ENCODE measurements at places on chromosomes 4 and X. TPM values are rescaled to one million over a fixed set of nuclear protein-coding genes. Genes with fewer than 3 reads are reported as not detected.

VCX3B gene
- not detected for total RNA-seq

GRCh38 chrX:39439906-39440798 is 638.9 kb downstream of the MID1IP1 start:
- H3K4me1 ChIP-seq: peaks cover 12% of the 10 kb centered on the region
- no peak overlapping the region for H3K4me3 ChIP-seq
- no peak for DNase-seq
- H3K36me3 ChIP-seq: no peaks in the 10 kb centered on the region

COL25A1 gene
- not detected for total RNA-seq

DNA sequence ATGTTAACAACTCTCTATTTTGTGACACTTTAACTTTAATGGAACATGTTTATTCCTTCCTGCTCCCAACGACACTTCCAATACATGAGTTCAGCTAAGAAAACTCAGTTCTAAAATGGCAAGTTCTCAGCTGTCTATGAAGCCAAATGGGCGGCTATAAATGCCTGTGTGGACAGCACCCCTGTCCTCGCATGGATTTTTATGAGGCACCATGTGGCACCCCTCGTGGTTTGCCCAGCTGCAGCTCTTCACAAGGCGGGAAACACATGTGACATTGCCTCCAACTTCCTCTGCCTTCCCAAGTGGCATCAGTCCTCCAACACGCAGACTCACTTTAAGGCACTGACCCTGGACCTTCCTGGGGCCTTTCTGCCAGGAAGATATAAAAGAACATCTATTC is 48.0 kb downstream of the SH3RF1 start:
- H3K27me3 ChIP-seq: no peaks in the 10 kb centered on the region
- no peak overlapping the region for H3K4me3 ChIP-seq
- no peaks in the 10 kb centered on the region for H3K36me3 ChIP-seq
- no peaks in the 10 kb centered on the region for H3K4me1 ChIP-seq

DNA sequence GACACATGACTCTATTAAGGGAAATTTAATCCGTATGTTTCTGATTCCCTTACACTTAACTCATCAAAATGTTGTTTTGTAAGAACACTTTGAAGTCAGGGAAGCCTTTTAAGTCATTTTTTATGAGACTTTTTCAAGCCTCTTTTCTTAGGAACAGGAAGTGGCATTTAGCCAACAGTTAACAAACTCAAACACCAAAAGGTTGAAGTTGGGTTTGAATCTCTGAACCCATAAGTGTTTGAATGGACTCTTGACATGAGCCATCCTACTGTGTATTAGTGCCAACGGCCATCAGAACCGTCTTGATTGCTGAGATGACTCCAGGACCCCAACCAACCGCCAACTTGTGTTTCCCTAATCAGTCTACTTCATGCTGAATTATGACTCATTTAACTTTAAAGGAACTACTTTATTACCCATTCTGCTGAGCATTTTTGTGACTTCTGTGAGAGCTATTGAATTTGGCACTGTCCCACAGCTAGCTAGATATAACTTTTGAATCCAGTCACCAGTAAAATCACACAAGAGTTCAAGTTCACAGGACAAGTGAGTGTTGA is 209.1 kb upstream of the FAT1 start:
- no peak overlapping the region for H3K4me3 ChIP-seq
- no peak overlapping the region for H3K27ac ChIP-seq
- DNase-seq: no peak
- H3K36me3 ChIP-seq: no peaks in the 10 kb centered on the region
- H3K27me3 ChIP-seq: no peaks in the 10 kb centered on the region

GRCh38 chr4:9384126-9384525 is 21.2 kb downstream of the USP17L30 start:
- no peak overlapping the region for H3K4me3 ChIP-seq
- peaks cover 4% of the 10 kb centered on the region for H3K4me1 ChIP-seq
- H3K27me3 ChIP-seq: no peaks in the 10 kb centered on the region
- no peak for DNase-seq
- no peak overlapping the region for H3K27ac ChIP-seq

ADH5 gene
- 52.0 TPM for total RNA-seq

HPGDS gene
- not detected for total RNA-seq

SPINK2 gene
- total RNA-seq: 5.2 TPM

TLR3 gene
- 0.47 TPM for total RNA-seq

- H3K4me1 ChIP-seq: no peaks in the 10 kb centered on the region
- H3K4me3 ChIP-seq: no peak overlapping the region
- no peaks in the 10 kb centered on the region for H3K36me3 ChIP-seq
- no peaks in the 10 kb centered on the region for H3K27me3 ChIP-seq
- DNase-seq: no peak
These were observed 94.3 kb downstream of the TEX13A start for GRCh38 chrX:105126201-105126600.

- no peaks in the 10 kb centered on the region for H3K27me3 ChIP-seq
- no peaks in the 10 kb centered on the region for H3K36me3 ChIP-seq
- H3K27ac ChIP-seq: no peak overlapping the region
- no peak for DNase-seq
- no peak overlapping the region for H3K4me3 ChIP-seq
These were observed 10.6 kb downstream of the C4orf54 start for GRCh38 chr4:99647071-99647470.

GRCh38 chr4:62531731-62532130 is 1331.6 kb downstream of the ADGRL3 start:
- no peaks in the 10 kb centered on the region for H3K27me3 ChIP-seq
- no peak overlapping the region for H3K4me3 ChIP-seq
- DNase-seq: no peak
- H3K36me3 ChIP-seq: no peaks in the 10 kb centered on the region

DNA sequence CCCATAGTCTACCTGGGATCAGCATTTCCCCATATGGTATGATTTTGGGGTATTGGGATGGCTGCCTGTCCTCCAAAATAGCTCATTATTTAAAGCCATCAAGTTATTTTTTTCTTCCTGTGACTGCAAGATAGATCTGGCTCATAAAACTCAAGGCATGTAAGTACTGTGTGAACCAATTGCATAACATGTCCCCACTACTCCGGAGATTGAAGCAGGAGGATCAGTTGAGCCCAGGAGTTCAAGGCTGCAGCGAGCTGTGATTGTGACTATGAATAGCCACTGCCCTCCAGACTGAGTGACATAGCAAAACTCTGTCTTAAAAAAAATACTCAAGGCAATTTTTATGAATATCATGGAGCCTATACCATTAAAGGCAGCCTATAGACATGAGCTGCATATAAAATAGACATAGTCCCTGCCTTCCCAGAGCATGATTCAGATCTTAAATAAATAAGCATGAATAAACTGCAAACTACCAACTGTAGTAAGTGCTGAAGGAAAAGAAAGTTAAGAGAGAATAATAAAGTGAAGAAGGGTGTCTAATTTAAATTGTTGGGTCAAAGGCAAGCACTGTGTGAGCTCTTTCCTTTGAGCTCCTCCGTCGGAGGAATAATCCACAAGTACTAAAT is 16.9 kb upstream of the MMAA start:
- H3K36me3 ChIP-seq: no peaks in the 10 kb centered on the region
- no peak for DNase-seq
- H3K27ac ChIP-seq: no peak overlapping the region

PCDH11X gene
- total RNA-seq: not detected

GRCh38 chr4:105970371-105970770 is 75.1 kb downstream of the NPNT start:
- no peak overlapping the region for H3K27ac ChIP-seq
- H3K4me1 ChIP-seq: no peaks in the 10 kb centered on the region
- no peak overlapping the region for H3K4me3 ChIP-seq
- DNase-seq: no peak
- no peaks in the 10 kb centered on the region for H3K27me3 ChIP-seq
- no peaks in the 10 kb centered on the region for H3K36me3 ChIP-seq

DNA sequence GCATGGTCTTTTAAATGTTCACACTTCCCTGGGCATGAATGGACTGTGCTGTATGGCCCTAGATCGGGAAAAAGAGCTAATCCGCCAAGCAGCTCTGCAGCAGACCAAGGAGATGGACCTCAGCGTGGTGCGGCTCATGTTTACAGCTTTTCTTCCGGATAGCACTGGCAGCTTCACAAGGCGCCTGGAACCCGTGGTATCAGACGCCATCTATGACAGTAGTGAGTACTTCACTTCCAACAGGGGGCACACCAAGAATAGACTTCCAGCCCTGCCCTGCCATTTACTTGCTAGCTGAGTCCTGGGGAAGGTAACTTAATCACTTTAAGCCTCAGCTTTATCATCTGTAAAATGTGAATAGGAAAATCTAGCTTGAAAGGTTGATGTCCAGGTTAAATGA is 77.7 kb downstream of the NFKB1 start:
- peaks cover 66% of the 10 kb centered on the region for H3K36me3 ChIP-seq
- H3K27ac ChIP-seq: no peak overlapping the region
- peaks cover 14% of the 10 kb centered on the region for H3K4me1 ChIP-seq
- no peaks in the 10 kb centered on the region for H3K27me3 ChIP-seq

ARMCX1 gene
- 0.66 TPM for total RNA-seq

GLRA3 gene
- total RNA-seq: not detected

- H3K4me1 ChIP-seq: peaks cover 6% of the 10 kb centered on the region
- no peaks in the 10 kb centered on the region for H3K36me3 ChIP-seq
- H3K27ac ChIP-seq: no peak within 1 kb of the TSS
These were observed at the start of gene MAPK10 for GRCh38 chr4:86359944-86360478. MAPK10 (minus strand) TSS chr4:86360053.

All from CD4-positive, alpha-beta T cell (primary cell).